ENCODE measurements at places on chromosomes 5 and 9. TPM values are rescaled to one million over a fixed set of nuclear protein-coding genes. Genes with fewer than 3 reads are reported as not detected.

DNA sequence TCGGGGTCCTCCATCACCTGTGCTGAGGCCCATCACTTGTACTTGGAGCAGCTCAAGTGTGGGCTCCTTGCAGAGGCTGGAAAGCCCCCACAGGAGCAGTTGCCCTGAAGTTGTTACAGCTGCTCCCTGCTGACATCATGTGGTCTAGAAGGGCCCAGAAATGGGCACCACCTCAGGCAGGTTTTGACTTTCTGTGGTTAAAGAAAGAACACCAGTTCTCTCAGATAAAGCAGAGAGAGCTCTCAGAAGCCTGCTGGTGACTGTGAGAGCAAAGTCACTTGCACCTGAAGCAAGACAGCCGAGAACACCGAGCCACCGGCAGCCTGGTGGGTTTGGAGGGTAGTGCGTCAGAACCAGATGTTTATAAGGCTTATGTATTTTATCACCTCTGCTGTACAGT is 70.4 kb downstream of the MVB12B start:
- no peak for DNase-seq

- DNase-seq, result no peak
These were observed 1.4 kb upstream of the SNX18 start for GRCh38 chr5:54516051-54516655.

DNA sequence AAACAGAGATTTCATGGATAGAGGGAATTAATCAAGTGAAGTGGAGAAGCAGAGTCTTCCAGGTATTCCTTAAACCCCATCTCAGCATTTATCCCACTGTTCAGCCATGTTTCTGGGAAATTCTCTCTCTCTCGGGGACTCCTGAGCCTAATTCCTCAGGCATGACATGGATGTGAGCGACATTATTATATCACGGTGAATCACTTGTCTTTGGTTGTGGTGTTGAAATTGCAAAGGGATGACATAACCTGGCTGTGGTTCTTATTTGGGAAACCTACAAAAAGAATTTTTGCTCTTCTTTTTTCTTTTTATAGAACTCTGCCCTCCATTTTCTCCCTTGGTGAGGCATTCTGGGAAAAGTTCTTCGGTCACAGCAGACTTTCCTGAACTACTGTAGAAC is 457.9 kb upstream of the PTGER4 start:
- peak; percentile 72 for DNase-seq

DNA sequence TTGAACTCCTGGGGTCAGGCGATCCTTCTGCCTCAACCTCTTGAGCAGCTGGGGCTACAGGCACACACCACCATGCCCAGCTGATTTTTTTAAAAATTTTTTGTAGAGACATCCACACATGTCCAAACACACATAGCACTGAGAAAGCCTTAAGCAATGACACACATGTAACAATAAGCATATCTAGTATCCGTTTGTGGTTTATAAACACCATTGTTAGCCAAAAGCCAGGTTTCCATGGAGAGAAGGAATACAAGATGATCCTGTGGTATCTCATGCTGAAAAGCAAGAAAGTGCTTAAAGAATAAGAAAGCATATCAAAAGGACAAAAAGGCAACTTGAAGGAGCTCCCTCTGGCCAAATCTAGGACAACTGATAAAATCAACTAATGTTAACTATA is 29.7 kb upstream of the SLC1A3 start:
- DNase-seq, result no peak

GRCh38 chr5:147831465-147831864 is at the start of gene SPINK1:
TSS of gene SPINK1 (minus strand) at chr5:147831671. CDS start at chr5:147831577, 94 bp downstream.
- no peak for DNase-seq

DNA sequence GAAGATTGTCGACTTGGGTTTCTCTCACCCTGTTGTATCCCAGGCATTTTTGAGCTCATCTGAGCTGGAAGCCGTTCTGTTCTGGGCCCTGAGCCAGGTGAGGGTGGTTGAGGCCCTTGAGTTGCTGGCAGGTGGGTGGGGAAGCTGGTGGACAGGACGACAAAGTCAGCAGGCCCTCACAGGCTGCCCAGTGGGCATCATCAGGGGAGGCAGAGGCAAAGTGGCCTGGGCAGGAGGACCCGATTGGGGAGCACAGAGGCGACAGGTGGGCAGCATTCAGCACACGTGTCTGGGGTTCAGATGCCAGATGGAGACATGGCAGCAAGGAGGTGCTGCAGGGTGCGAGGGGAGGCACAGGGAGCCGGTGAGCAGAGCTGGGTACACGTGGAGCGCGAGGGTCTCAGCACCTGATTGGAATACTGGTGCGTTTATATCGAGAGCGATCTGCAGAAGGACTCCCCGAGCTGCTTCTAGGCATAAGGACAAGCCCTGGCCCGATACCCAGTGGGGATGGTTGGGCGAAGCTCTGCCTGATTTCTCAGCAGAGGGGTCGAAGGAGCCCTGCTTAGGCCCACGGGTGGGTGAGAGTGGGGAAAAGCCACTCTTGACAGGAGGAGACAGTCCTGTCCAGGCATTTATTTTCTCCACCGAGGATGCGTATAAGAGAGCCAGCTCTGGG is 49.0 kb upstream of the SUSD3 start:
- no peak for DNase-seq

The EGFLAM gene
- 5.6 TPM for polyA plus RNA-seq

All from BJ (cell line).